ENCODE measurements at places on chromosomes 12 and 14.

GRCh38 chr14:74620497-74620921 lies 8.5 kb upstream of the LTBP2 start:
- no peak for DNase-seq

DNA sequence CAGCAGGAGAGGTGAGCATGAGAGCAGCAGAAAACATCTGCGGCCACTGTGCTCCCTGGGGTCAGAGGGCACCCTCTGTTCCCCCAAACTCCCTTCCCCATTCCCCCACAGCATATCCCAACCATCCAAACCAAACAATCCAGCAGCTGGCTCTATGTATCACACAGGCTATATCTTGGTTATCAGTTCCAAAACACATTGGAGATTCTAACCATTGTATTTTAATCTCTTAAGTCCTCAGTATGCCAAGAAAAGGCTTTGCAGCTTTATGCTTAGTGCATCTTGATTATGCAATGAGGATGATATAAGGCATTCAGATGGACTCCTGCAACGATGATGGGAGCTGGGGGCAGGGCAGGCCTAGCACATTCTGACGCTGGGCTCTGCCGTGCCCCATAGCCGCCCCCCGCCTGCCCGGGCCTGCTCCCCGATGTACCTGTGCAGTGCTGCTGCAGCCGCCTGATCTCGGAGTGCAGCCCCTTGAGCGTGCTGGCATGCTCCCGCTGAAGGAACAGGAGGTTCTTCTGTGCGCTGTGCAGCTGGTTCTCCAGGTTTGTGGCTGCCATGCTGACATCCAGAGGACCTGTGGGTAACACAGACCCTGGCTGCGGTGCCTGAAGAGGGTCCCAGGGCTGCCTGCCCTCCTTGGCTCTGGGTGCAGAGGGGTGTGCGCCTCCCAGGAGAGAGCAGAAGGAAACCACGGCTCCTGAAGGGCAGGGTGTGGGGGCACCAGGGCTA lies 29.6 kb downstream of the CCDC92 start:
- DNase-seq: no peak

DNA sequence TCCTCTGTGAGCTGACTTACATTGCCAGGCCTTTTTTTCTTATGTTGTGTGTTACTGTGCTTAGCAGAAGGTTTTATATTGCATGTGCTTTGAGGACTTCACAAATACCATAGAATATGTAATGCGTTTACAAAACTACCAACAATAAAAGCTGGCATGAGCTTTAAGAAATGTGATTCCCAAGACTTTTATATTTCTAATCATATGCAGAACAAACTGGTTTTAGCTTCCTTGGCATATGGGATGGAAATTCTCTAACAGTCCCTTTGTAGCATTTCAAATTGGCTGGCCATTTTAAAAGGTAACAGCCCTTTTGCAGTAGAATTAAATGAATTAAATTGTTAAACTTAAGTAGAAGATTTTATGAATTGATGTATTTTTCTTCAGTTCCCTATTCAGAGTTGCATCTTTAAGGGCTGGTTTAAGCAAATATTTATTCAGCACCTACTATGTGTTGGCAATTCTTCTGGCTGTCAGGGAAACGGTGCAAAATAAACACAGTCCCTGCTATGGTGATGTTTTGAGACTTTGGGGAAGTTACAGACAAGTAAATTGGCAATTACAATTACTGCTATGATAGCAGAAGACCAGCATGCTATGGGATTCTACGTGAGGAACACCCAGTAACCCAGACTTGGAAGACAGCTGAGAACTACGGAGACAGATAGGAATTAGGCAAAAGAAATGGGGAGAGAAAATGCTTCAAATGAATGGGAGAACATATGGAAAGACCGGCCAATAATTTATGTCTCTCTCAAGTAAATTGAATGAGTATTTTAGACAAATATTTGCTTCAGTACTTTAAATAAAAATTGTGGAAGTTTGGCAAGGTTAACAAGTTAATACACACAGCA lies 446.4 kb downstream of the EGLN3 start:
- no peak for DNase-seq

GRCh38 chr12:89414322-89414721 lies 62.0 kb upstream of the DUSP6 start:
- no peak for DNase-seq

- DNase-seq: no peak
Measured at GRCh38 chr14:93543766-93544165, 113.0 kb downstream of the UNC79 start.

DNA sequence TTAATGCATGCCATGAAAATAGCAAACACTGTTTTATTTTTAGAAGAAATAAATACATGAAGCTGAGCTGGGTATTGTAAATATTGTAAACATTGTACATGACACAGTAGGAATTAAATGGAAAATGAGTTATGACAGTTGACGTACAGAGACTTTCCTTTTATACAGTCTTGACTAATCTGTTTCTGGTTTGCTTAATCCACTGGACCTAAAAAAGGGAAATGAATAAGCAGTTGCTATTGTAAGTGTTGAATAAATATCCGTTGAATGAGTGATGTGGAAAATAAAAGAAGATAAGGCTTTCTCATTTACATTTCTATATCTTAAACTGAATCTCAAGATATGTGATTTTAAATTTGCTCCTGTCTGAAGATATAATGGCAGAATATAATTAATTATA lies 15.0 kb downstream of the PMCH start:
- DNase-seq: no peak

DNA sequence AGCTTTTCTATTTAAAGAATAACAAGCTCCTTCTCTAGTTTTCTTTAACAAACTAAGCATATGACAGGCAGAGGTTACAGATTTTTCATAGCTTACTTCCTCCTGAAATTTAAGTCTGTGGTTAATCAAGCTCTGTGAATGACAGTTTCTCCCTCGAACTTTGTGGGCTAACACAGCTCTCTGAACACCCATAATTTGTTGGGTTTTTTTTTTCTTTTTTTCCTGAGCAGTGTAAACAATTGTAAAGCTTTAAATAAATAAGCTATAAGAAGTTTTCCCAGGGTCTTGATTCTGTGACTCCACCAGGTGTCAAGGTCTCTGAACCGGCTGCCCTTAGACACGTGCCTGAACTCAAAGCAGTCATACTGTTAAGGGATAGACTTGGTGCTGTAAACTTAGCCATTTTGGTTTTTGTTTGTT lies 128.1 kb upstream of the AMIGO2 start:
- DNase-seq: no peak

DNA sequence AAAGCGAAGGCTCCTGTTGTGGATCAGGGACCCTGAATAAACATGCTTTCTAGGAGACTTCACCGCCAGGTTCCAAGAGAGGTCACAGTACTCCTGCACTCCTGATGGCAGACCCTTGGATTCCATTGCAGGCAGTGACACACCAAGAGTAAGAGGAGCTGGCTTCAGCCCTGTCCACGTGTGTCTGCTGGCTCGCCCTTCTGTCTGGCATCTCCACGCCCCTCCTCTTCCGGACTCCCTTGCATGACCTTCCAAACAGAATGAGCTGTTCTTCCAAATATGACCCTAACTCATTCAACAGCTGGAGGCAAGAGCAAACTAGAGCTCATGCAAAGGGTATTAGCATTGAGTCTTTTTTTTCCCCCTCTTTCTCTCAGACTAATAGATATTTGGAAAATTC lies 233.0 kb upstream of the PLEKHG7 start:
- DNase-seq: no peak

- no peak for DNase-seq
Measured at GRCh38 chr12:59119676-59120075, 199.4 kb upstream of the LRIG3 start.

DNA sequence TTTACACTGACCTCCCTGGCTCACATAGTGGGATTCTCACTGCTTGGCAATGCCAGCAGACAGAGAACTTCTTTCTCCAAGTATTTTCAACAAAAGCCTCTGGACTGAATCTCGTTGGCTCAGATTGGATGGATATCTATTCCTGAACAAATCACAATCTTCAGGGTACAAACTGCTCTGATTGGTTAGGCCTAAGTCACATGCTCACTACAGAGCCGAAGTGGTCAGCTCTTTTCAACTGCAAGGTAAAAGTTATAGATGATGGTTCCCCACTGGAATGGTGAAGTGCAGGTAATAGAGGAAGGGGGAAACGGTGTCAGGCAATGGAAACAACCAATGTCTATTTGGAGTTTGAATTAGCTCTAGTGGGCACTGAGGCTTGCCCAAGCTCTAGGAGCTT lies 16.7 kb upstream of the VRK1 start:
- no peak for DNase-seq

- DNase-seq: no peak
Measured at GRCh38 chr14:72416892-72417291, 477.0 kb downstream of the DPF3 start.

DNA sequence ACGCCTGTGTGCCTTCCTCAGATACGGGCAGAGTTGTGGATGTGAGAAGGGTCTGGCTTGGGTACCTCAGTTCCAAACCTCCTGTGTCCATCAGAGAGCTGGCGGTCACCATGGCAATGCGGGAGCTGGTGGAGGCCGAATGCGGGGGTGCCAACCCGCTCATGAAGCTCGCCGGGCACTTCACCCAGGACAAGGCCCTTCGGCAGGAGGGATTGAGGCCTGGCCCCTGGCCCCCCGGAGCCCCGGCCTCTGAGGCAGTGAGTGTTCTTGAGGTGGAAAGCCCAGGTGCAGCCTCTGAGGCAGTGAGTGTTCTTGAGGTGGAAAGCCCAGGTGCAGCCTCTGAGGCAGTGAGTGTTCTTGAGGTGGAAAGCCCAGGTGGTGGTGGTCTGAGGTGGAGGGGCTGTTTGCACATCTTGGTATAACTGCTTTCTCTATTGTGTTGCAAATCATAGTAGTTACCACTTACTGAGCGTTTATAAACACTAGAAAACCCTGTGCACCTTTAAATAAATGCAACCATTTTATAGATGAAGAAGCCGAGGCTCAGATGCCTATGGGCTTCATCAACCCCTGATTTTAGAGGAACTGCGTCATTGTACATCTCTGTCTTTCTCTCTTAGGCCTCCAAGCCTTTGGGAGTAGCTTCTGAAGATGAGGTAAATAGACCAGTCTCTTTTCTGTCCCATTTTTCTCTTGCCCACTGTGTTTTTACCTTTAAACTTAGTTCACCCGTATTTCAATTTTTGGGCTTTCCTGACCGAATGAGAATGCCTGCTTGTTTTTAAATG lies 976 bp downstream of the PEX5 start:
- no peak for DNase-seq

DNA sequence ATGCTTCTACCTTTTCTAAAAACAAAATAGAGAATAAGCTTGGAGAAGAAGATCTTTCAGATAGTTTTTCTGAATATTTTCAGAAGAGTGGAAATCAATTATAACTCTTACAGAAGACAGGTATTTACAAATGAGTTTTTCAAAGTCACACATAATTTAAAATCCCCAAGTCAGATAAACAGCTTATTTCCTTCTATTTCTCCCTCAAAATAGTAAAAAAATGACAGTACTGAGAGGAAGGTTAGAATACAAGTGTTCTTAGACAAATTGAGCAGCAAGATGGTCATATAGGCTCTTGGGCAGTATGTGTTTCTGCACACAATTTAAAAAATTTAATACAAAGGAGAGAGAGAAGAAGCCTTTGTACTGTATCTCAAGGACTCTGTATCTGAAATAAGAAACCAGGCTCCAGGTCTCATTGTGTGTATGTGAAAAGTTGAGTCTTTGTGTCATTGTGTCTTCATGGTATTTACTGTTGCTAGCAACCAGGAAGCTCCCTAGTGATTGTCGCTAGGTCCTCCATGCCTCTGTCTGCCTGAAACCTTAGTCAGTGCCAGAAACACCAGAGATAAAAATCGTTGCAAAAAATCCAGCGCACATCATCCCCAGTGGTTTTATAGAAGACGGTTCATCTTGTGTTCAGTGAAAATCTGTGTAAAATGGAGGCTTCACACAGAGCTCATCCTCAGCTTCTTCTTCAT lies 12.9 kb upstream of the TUBA1A start:
- DNase-seq: no peak

DNA sequence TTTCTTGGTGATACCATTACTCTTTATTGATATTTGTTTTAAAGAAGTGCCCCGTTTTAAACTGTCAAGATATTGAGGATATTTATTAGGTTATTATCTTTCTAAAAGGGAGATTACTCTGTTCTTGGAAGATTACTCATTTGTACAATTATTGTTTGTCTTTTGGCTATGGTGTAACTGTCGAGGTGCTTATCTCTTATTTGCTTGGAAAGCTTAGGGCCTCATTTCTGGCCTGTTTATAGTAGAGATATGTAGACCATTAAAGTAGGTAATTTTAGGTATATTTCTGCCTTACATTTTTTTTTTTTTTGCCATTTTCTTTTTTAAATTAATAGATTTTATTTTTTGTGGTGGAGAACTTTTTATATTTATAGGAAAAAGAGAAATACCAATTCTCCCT lies 74.2 kb downstream of the KTN1 start:
- no peak for DNase-seq

GRCh38 chr12:89756194-89756584 lies 47.6 kb upstream of the ATP2B1 start:
- no peak for DNase-seq

GRCh38 chr12:84696281-84696680 lies 216.3 kb downstream of the SLC6A15 start:
- no peak for DNase-seq

DNA sequence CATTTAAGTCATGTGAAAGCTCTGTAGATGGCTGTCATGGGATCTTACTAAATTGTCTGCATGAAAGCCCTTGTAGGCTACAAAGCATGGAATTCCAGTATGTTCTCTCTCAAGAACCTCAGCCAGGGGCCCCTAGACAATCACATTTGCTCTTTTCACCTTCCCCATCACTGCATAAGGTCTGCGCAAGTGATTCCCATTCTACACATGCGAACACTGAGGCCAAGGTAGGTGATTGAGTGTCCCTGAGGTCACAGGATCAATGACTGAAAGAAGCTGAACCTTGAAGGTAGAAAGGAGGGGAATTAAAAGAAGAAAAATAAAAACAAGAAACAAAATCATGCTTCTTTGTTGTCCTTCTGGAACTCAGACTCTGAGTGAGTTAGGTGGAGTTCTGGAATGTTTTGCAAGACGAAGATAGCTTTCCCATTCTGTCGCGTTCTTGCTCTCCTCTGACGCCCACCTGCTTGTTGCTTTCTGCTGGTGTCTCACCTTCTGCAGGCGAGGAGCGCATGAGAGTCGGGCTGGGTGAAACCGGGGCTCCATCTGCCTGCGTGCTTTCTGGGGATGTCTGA lies 79.9 kb downstream of the SPRING1 start:
- DNase-seq: no peak
